Mononuclear cell (primary cell): ENCODE measurements at places on chromosomes 12 and 14. TPM values are rescaled to one million over a fixed set of nuclear protein-coding genes. Genes with fewer than 3 reads are reported as not detected.

KCNC2 gene
- total RNA-seq, result not detected

RPL6 gene
- total RNA-seq, result 1,812 TPM

DENND5B gene
- 4.0 TPM for total RNA-seq

EMP1 gene
- 16.6 TPM for total RNA-seq

REP15 gene
- total RNA-seq, result not detected

DTX1 gene
- 5.2 TPM for total RNA-seq

KRT3 gene
- total RNA-seq, result not detected

C12orf54 gene
- not detected for total RNA-seq

CAPZA3 gene
- total RNA-seq, result not detected

TMPRSS12 gene
- not detected for total RNA-seq

KCNA5 gene
- total RNA-seq, result 0.10 TPM

SPX gene
- total RNA-seq, result 11.2 TPM
